Urinary bladder (tissue), 4 donors: ENCODE measurements at places on chromosomes 12 and 14.

- no peak for DNase-seq
Observed at GRCh38 chr14:95225251-95225887, 68.0 kb upstream of the DICER1 start.

- DNase-seq: no peak
Observed at GRCh38 chr12:5391653-5392052, 40.3 kb upstream of the NTF3 start.

- DNase-seq: no peak
Observed at GRCh38 chr12:96980991-96981414, 73.9 kb downstream of the NEDD1 start.

DNA sequence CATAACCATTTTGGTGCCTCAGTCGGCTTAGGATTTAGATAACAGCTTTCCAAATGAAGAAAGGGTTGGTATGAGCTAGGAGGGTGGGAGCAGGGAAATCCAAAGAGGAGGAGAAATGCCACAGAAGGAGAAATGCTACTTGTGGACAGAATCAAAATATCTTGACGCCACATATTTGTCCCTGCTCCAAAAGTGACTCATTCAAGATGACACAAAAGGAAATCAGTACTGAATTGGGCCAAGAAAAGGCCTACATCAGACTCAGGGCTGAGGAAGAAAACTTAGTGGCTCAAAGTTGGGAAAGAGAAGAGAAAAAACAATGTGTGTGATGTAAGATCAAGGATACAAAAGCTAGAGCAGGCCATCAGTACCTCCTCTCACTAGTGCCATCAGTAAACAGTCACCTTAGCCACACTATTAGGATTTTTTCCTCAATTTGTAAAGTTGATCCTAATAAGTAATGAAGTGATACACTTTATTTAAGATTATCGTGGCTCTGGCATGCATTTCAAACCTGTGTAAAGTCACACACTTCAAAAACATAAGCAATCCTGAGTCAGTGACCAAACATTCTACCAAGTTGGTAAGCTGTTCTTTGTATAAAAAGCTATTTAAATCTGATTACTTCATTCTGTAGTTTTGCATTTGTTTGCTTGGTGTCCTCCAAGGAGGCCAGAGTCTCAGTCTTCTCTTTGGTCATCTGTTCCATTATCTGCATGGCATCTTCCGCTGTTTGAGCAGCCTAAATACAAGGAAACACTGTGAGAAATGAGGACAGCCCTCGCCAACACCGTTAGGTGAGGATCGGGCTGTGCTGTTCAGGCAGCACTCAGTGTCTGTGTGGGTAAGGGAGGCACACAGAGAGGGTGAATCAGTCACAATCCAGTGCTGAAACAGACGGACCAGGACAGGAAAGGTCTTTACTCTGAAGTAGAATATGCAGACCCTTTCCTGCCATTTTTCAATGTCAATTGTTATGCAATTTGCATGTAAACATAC, 52.6 kb upstream of the VPS33A start:
- no peak for DNase-seq

DNA sequence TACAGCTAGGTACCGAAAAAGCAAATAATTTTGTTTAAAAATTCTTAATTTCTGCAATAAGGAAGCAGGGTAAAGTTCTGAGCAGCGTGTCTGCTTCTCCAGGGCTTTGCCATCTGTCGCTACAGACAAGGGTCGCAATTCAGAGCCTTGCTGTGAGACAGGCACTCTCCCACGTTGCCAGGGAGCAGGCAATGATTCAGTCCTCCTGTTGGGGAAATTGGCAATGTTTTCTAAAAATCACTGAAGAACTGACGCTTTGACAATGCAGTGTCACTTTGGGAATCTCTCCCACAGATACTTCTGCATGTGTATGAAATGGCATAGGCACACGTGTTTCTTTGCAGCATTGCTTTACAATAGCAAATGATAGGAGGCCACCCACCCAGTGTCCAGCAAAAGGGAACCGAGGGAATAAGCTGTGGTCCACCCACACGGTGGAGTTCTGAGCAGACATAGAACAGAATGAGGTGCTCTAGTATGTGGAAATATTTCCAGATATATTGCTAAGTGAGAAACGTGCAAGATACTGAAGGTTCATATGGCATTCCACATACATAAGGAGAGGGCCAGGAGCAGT, 16.0 kb upstream of the HIP1R start:
- DNase-seq: no peak

GRCh38 chr12:43008953-43009845, 419.7 kb upstream of the PRICKLE1 start:
- peak; percentile 17 for DNase-seq

- no peak for DNase-seq
Observed at GRCh38 chr12:80213871-80214270, 114.5 kb downstream of the OTOGL start.

GRCh38 chr14:61569812-61570548, 125.3 kb upstream of the HIF1A start:
- DNase-seq: no peak

- DNase-seq: peak; percentile 60
Observed at GRCh38 chr14:99004112-99004511, 267.9 kb downstream of the BCL11B start.

GRCh38 chr12:47206450-47207339, 126.9 kb upstream of the AMIGO2 start:
- DNase-seq: no peak

DNA sequence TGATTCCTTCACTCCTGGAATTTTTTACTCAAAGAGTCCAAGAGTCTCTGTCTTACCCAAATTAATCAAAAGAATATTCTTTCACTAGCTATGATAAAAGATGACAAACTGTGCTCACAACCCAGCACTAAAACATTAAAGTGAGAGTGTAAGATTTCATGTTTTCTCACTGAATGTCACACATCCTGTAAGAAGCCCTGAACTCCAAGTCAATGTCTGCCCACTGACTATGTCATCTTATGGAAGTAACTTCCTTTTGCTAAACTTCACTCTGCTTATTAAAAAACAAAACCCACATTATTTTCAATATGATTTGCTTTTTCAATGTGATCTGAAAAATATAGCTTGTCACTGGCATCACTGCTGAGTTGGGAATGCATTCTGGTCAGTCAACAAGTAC, 15.6 kb downstream of the SPRING1 start:
- DNase-seq: no peak

- no peak for DNase-seq
Observed at GRCh38 chr14:100305324-100306100, 732 bp downstream of the SLC25A29 start.

- no peak for DNase-seq
Observed at GRCh38 chr12:80830533-80831088, 107.1 kb downstream of the LIN7A start.
